ENCODE measurements at places on chromosomes 7 and 10.

GRCh38 chr10:79038841-79039201, 29.9 kb upstream of the ZMIZ1 start:
- DNase-seq, result no peak

DNA sequence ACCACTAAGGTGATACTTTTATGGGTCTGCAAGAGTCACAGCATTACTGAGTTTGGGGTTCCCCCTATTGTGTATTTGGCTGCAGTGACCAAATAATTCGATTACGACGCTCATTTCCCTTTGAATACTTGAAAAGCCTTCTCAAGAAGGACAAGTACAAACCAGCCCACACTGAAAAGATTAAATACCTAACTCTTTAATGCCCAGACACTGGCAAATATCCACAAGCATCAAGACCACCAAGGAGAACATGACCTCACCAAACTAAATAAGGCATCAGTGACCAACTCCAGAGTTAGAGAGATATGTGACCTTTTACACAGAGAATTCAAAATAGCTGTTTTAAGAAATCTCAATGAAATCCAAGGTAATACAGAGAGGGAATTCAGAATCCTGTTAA, 31.8 kb upstream of the SFTPD start:
- DNase-seq, result no peak

- DNase-seq, result no peak
Observed at GRCh38 chr10:10726101-10726500, 291.6 kb upstream of the CELF2 start.

DNA sequence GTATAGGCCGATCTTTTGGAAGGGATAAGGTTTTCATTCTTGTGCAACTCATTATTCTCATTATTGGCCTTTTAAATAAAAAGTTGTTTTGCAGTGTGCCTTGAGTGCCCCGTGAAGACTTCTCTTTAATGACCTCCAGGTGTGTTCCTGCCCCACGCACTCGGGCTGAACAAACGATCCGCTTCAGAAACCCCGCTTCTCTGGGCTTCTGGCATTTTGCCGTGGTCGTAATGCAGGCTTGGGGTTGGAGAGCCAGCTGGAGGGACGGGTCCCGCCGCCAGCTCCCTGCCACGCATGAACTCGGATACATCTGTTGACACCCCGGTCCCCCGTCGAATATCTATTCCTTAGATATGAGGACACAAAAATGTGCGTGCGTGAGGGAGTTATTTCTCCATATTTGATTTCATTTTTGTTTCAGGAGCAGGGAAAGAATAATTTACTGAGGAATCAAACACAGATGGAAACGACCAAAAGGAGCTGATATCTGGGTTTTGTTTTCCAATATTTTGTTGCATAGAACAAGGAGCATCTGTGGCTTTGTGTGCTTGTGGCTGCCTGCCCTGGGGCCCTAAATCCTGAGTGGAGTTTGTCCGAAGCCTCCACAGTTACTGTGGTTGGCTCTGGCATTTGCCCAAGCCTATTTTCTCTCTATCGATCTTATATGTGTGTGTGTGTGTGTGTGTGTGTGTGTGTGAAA, 17.0 kb upstream of the TTYH3 start:
- no peak for DNase-seq

DNA sequence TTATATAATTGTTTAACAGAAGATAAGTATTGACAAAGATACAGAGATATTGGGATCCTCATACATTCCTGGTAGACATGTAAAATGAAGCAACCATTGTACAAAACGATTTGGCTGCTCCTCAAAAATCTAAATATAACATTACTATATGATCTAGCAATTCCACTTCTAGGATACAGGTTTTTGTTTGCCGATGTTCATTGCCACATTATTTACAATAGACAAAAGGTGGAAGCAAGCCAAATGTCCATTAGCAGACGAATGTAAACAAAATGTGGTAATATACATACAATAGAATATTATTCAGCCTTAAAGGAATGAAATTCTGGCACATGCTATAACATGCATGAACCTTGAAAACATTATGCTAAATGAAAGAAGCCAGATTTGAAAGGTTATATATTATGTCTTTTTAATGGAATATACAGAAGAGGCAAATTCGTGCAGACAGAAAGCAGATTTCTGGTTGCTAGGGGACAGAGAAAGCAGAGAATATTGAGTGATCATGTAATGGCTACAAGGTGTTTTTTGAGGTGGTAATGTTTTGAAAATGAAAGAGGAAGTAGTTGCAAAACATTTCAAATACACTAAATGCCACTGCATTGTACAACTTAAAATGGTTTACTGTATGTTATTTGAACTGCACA, 44.9 kb downstream of the POLR1F start:
- DNase-seq, result no peak

GRCh38 chr10:14253711-14254110, 77.0 kb downstream of the FRMD4A start:
- DNase-seq, result no peak

- DNase-seq, result no peak
Observed at GRCh38 chr7:25775999-25776743, 375.8 kb upstream of the NFE2L3 start.

GRCh38 chr7:157056957-157057902, 46.8 kb upstream of the MNX1 start:
- DNase-seq, result no peak

DNA sequence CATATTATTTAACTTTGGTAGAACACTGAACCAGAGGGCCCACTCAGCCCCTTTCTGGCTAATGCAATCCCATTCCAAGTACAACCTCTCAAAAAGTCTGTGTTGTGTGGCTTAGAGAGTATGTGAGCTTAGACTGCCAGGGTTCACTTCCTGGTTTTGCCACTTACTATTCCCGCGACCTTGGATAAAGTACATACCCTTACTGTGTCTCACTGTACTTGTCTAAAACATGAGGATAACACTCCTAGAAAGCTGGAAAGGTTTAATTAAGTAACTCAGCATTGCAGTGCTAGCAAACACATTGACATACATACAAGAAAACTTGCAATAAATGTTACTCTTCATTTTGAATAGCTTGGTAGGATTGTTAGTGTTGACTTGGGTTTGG, 215.8 kb downstream of the CHCHD3 start:
- no peak for DNase-seq

DNA sequence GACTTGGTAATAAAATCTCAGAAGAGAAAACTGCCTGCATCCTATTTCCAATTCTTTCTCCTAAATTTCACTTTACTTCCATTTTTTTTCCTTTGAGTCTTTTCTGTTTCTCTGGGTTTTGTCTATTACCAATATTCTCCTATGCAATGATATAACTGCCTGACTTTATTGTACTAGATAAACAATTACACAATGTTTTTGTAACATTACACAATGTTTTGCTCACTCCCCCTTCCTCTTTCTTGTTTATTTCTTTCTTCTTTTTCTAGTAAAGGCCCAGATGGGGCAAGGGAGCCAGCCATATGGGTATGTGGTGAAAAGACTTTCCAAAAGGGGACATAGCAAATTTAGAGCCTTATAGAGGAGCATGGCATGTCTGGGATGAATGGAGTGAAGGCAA, 278.7 kb upstream of the PHYHIPL start:
- DNase-seq, result no peak

DNA sequence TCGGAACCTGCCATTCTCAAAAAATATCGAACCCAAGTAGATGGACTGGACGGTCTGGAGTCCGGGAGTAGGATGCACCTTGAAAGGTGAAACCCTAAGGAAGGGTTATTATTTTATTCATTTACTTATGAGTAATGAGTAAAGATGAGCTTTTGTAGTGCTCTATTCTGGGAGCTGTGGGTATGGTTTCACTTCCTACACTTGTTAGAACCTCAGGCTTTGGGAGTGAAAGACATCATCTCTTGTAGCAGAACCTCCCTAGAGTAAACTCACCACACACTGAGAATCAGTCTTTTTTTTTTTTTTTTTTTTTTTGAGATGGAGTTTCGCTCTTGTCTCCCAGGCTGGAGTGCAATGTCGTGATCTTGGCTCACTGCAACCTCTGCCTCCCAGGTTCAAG, 389.4 kb upstream of the AUTS2 start:
- no peak for DNase-seq

GRCh38 chr10:12431151-12432101, 82.1 kb downstream of the CAMK1D start:
- DNase-seq, result no peak

GRCh38 chr7:78124216-78124615, 325.6 kb downstream of the PHTF2 start:
- no peak for DNase-seq

DNA sequence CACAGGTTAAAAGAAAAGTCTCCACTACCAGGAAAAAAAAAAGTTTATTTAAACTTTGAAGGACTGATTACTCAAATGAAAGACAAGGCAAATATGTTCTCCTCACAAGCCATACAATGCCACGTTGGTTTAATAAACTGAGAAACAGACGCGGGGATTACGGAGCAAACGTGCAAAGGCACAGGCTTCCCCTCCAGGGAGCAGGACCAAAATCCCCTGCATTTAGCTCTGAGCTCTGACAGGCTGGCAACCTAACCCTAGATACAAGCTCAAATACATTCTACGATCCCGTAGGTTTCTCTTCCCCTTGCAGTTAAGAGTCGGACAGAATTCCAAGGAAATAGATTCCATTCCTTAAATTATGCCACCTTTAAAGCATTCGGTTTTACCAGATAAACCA, 7.7 kb upstream of the GRB10 start:
- no peak for DNase-seq

GRCh38 chr10:12741360-12741804, 260.1 kb downstream of the CCDC3 start:
- no peak for DNase-seq

- no peak for DNase-seq
Observed at GRCh38 chr10:21624951-21625350, 90.9 kb downstream of the MLLT10 start.

- DNase-seq, result no peak
Observed at GRCh38 chr7:82534684-82535083, 91.1 kb upstream of the CACNA2D1 start.

- no peak for DNase-seq
Observed at GRCh38 chr10:71268247-71268691, 50.8 kb upstream of the SLC29A3 start.

- no peak for DNase-seq
Observed at GRCh38 chr7:149500201-149500600, 2.6 kb upstream of the ZNF746 start.

GRCh38 chr7:117098457-117098856, 145.2 kb downstream of the ST7 start:
- no peak for DNase-seq

DNA sequence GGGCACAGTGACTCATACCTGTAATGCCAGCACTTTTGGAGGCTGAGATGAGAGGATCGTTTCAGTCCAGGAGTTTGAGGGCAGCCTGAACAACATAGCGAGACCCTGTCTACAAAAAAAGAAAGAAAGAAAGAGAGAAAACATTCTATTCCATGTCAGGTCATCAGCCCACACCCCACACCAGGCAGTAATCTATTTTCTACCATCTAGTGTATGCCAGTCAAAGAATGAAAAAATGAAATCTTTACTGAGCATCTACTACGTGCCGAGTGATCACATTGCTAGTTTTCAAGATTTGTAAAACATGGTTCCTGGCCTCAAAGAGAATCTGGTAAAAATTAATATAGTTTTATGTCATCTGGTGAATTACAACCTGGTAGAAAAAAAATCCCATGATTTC, 3.1 kb upstream of the EPHB4 start:
- no peak for DNase-seq

DNA sequence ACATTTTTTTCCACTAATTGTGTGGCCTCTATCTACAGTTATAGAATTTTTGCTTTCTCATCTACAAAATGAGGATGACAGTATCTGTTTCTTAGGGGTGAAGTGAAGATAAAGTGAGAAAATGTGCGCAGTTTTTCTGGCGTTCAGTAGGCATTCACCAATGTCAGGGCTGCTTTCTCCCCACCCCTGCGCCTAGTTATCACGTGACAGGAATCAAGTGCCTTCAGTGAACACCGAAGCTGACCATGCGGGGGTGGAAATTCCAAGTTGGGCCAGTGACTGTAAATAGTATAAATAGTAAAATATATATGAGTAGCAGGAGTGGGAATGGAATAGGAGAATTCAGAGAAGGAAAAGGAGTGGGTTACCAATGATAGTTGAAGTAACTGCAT, 77.4 kb downstream of the TAF3 start:
- DNase-seq, result no peak

DNA sequence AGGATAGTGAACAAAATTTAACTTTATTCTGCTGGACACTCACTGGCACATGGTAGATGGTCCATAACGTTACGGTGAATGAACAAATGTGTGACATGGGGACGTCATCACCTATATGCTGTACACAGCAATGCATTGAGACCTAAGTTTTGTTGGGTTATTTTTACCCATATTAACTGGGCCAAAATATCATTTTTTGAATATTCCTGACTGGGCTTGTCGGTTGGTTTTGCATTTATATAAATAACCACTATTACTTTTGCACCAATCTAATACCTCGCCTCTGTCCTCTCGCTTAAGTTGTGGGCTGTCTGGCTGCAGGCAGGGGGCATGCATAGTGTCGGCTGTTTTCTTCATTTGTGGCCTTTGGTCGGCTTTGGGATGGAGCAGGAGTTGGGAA, 161.7 kb downstream of the USP6NL start:
- no peak for DNase-seq

DNA sequence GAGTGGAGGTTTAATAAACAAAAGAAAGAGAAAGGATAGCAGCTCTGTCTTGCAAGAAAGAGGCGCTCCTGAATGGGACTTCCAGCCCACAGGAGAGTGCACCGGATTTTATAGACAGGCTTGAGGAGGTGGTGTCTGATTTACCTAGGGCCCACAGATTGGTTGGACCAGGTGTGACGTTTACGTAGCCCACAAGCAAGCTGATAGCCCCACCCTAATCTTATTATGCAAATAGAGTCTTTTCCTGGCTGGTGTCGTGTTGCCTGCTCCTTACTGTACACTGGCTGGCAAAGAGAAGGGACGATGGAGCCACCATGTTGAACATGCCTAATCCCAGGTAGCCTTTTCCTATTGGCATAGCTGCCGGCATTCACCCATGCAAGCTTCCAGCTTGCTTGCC, 319.7 kb upstream of the POM121L12 start:
- no peak for DNase-seq

GRCh38 chr7:125046767-125047166, 117.1 kb upstream of the POT1 start:
- no peak for DNase-seq

GRCh38 chr10:52245547-52245946, 68.5 kb upstream of the DKK1 start:
- DNase-seq, result no peak

GRCh38 chr7:118734541-118734940, 510.0 kb downstream of the ANKRD7 start:
- DNase-seq, result no peak

GRCh38 chr10:36117231-36117630, 475.1 kb upstream of the FZD8 start:
- DNase-seq, result no peak

GRCh38 chr7:120304674-120305073, 31.7 kb downstream of the KCND2 start:
- DNase-seq, result no peak

GRCh38 chr7:100839361-100839760, 12.0 kb upstream of the EPHB4 start:
- DNase-seq, result no peak

- DNase-seq, result no peak
Observed at GRCh38 chr7:90726623-90727022, 130.5 kb downstream of the CDK14 start.
